ENCODE measurements at places on chromosomes 12 and 14.

DNA sequence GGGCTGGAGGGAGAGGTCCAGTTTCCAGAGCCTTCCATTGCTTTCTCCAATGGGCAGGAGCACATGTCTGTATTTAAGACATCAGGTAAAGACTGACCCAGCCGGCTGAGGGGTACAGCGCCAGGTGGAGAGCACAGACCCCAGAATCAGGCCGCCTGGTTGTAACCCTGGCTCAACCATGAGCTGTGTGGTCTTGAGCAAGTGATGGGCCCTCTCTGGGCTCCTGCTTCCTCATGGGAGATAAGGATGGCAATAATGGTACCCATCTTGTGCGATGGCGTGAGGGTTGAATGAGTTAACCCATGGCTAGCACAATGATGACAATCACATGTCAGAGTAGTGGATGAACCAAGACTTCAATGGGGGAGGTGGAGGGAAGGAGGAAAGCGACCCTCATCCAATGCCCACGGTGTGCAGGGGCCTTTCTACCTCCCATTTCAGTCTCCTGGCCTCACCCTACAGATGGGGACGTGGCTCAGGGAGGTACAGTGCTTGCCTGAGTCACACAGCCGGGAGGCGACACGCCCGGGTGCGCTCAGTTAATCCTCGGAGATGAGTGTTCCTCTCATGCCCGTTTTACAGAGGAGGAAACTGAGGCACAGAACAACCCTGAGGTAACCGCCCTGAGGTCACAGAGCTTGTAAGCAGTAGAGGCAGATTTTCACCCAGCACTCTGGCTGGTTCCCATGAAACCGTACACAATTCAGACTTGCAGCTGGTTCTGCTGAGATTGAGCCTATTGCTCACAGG, 163.9 kb downstream of the RBM19 start:
- no peak for DNase-seq

DNA sequence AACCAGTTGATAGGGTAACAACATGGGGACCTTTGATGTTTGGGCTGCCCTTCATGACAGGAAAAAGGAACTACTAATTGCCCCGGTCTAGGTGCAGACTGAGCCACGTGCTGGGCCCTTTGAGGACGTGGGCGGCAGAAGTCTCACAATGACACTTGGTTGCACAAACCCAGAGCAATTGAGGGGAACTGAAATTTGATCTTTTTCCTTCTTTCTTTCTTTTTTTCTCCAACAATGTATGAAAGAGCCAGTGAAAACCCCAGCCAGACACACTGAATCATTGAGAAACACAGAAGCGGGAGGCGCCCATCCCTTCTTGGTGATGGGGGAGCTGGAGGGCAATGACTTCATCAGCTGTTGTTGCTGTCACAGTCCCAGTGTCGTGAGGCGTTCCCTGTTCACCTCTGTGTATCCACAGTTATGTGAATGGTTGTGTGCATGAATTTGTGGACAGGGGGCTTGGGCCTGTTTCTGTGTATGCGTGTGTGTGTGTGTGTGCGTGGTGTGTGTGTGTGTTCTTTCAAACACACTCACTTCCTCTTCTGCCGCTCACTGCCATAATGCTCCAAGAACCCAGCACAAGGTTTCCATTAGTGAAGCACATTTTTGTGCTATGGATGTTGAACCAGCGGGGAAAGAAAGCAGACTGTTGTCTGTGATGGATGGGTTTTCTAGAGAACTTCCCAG, 137.5 kb upstream of the CCND2 start:
- peak; percentile 98 for DNase-seq

- no peak for DNase-seq
Observed at GRCh38 chr12:32949815-32950214, 53.2 kb upstream of the PKP2 start.

- peak; percentile 53 for DNase-seq
Observed at GRCh38 chr14:21023174-21023573, 1.7 kb downstream of the NDRG2 start.

DNA sequence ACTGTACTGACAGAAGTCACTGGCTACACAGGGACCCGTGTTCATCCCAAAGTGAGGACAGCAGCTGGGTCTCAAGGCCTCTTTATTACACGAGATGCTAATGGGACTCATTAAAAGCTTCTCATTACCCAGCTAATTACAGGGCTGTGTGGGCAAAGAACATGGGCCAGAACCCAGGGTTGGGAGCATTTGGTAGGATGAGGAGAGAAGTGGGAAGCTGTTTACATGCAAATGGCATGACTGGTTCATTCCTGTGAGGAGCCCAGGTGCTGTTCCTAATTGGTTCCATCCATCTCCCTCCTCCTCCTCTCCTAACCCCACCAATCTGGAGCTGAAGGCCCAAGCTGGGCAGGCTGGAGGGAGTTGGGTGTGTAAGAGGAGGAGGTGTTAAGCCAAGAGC, 8.9 kb upstream of the TAC3 start:
- DNase-seq: no peak

DNA sequence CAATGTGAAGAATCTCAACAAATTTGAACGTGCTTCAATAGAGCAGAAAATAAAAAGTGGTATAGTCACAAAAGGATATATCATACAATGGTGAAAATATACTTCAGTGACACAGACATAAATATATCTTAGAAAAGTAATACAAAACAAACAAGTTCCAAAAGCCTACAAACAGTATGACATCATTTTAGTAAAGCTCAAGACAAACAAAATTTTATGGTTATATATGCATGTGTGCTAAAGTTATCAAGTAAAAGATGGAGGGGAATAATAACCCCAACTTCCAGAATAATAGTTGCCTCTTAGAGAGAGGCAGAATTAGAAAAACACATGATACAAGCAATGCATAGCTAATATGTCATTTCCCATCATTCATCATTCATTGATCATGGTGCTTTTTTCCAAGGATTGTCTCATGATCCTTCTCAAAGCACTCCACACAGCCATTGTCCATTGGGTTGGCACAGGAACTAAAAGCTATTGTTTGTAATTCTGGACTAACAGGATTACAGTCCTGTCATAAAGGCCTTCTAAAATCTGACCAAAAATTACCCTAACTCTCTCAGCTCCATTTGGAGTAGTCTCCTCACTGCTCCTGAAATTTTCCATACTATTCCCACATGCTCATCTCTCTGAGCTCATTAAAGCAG, 59.5 kb downstream of the IFNG-AS1 start:
- no peak for DNase-seq

DNA sequence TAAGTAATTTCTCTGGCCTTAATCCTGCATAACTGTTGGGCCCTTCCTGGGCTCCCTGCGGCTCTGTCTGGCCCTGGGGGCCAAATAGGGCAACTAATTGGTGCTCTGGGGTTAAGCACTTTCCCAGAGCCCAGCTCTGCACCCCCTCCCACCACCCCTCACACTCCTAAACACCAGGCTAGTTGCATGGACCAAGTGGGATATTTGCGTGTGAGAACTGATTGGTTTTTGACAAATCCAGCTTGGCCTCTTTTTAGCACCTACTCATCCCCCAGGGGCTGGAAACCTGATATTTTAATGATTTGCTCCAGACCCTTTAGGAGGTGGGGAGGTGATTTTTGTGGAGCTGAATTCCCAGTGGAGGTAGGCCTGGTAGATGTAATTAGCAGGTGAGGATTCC, 91.9 kb downstream of the DICER1 start:
- DNase-seq: no peak

- DNase-seq: no peak
Observed at GRCh38 chr12:30858471-30858870, 68.1 kb upstream of the TSPAN11 start.

GRCh38 chr12:50572287-50572686, 67.5 kb downstream of the DIP2B start:
- DNase-seq: peak; percentile 97

GRCh38 chr14:36506732-36507614, 13.1 kb downstream of the NKX2-1 start:
- DNase-seq: no peak

DNA sequence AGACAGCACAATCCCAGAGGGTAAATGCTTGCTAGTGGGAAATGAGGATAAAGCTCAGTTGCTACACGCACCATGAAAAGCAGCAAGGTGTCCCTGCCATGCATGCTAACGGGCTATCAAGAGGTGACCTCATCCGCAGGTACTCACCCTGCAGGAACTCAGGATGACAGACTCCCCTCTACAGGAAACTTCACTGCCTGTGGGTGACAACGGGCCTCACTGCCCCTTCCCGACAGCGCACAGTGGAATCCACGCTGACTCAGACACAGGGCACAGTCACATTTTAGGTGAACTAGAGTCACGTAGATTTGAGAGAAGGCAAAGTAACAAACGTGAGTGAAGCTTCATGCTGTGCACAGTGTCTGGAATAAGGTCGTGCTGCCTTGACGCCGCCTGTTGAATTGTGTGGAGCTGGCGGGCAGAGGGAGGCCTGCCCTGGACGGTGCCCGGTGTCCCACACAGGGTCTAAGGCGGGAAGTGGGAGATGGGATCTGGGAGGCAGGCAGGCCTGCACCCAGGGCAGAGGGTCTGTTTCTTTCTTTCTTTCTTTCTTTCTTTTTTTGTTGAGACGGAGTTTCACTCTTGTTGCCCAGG, 331.8 kb downstream of the TMEM132D start:
- DNase-seq: no peak

GRCh38 chr14:100388103-100389054, 65.2 kb downstream of the SLC25A47 start:
- no peak for DNase-seq

- DNase-seq: no peak
Observed at GRCh38 chr12:32698285-32698684, 19.2 kb downstream of the DNM1L start.

DNA sequence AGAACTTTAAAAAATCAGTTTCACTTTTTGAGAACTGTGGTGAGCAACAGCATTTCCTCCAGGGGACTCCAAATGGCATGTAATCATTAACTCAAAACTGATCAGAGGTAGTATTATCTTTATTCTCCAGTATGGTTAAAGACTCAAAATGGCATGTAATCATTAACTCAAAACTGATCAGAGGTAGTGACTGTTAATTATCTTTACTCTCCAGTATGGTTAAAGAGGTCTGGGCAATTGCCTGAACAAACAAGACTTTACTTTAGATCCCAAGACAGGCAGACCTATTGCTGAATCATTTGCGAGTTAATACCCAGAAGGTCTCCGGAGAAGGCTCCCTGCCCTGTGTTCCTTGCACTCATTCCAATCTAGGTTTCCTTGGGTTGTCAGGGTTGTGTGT, 6.6 kb upstream of the ACADS start:
- no peak for DNase-seq

DNA sequence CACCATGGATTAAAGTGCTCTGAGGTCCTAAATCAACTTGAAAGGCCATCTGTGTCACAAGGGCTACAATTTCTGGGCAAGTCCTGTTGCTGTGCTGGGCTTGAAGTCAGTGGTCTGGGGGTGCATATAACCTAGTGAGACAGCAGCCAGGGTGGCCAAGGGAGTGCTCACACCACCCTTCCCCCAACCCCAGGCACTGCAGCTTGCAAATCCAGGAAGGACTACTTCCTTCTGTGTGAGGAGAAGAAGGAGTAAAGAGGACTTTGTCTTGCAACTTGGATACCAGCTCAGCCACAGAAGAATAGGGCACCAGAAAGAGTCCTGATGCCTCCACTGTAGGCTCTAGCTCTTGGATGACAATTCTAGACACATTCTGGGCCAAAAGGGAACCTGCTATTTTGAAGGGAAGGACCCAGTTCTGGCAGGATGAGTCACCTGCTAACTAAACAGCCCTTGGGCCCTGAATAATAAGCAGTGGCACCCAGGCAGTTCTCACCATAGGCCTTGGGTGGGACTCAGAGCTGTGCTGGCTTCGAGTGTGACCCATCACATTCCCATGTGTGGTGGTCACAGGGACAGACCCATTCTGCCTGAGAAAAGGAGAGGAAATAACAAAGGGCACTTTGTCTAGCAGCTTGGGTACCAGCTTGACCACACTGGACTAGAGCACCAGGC, 32.6 kb upstream of the DHRS7 start:
- DNase-seq: peak; percentile 19

- no peak for DNase-seq
Observed at GRCh38 chr14:78851189-78851588, 681.0 kb downstream of the NRXN3 start.

- peak; percentile 25 for DNase-seq
Observed at GRCh38 chr14:31205681-31206535, 1.7 kb downstream of the HECTD1 start.

GRCh38 chr12:4743046-4743445, 22.8 kb downstream of the GALNT8 start:
- peak; percentile 4 for DNase-seq

DNA sequence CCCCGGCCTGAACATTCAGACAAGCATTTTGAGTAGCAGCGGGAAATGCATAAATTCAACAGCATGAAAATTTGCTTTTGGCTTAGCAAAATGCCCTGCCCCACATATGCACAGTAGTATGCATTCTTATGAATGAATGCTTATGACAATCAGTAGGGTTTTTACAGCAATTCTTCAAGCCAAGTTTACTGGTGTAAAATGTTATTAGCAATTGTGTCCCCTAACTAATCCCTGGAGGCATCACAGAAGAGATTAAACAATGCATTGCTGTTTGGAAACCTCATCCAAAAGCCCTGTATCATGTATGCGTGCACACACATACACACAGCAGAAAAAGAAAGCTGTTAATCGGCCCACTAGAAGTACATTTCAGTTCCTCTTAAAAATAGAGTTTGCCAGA, 406.5 kb downstream of the LRIG3 start:
- DNase-seq: no peak

DNA sequence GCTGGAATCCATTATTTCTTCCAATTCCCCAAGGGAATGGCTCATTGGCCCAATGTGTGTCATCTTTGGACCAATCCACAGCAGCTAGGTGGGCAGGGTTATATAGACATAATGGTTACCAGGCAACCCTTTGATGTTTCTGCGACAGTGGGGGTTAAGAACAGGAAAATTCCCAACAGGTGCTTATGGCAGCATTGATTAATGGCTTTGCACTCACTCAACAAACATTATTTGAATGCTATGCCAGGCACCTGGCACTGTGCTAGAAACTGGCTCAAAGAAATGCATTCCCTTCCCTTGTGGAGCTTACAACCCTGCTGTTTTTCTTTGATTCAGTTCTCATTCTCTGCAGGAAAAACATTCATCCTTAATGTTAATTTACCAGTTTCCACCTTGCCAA, 1221.0 kb downstream of the AACS start:
- no peak for DNase-seq

GRCh38 chr14:104373055-104373854, 206.3 kb upstream of the C14orf180 start:
- no peak for DNase-seq

- DNase-seq: peak; percentile 36
Observed at GRCh38 chr14:104689881-104690711, 678 bp downstream of the INF2 start.

- DNase-seq: no peak
Observed at GRCh38 chr14:76181546-76181945, 29.8 kb downstream of the GPATCH2L start.

GRCh38 chr12:127334912-127335644, 931.9 kb upstream of the TMEM132C start:
- no peak for DNase-seq

DNA sequence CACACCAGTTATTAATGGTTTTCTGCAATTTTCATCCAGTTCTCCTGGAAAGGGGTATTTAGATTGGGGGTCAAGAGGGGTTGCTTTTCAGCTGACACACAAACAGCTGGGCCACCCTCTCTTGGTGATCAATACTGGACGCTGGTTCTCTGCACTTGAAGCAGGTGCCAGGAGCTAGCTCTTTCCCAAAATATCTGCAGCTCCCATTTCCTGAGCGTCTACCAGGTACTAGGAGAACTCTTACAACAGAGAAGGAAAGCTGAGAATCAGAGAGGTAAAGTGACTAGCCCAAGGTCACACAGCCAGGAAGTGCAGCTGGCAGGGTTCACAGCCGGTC, 1.2 kb downstream of the TESC start:
- no peak for DNase-seq
